ENCODE measurements at places on chromosomes 7 and 10.

DNA sequence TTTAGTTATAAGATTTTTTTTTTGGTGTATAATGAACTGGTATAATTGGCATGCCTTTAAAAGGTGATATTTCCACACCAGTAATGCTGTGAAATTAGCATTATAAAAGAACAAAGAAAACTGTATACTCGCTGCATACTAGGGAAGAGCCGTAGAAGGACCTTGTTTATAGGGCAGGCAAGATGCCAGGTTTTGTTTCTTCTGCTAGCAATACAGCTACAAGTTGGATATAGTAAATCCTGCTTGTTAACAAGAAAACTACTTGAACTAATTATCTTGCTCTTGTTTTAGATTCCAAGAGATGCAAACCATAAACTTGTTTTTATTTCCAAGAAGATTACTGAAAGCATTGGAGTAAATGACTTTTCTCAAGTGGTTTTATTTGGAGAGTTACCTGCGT, 1.9 kb downstream of the DNAH11 start:
- no peak for DNase-seq

- DNase-seq = no peak
These were observed 319.6 kb downstream of the ELMO1 start for GRCh38 chr7:37129035-37129425.

- no peak for DNase-seq
These were observed 106.3 kb downstream of the NT5C2 start for GRCh38 chr10:103086799-103087198.

- DNase-seq = no peak
These were observed 53.1 kb downstream of the TEX36 start for GRCh38 chr10:125629758-125630376.

DNA sequence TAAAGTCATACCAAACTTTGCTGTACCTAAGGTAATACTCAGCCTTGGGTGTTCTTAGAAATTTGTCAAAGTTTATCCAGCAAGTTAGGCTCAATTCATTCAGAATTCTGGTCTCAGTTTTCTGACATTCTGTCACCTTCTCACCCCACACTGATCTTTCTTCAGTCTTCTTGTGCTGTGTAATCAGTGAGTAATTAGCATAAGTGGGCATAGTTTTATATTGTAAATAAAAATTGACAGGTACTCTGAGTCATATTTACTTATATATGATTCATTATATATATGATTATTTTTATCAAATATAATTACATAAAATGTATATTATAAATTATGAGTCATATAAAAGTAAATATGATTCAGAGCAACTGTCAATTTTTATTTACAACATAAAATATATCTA, 170.9 kb upstream of the MAGI2 start:
- no peak for DNase-seq

GRCh38 chr7:45525057-45525456, 49.1 kb upstream of the ADCY1 start:
- no peak for DNase-seq
